H4 (cell line): ENCODE measurements at places on chromosomes 13 and 19. TPM values are rescaled to one million over a fixed set of nuclear protein-coding genes. Genes with fewer than 3 reads are reported as not detected.

DNA sequence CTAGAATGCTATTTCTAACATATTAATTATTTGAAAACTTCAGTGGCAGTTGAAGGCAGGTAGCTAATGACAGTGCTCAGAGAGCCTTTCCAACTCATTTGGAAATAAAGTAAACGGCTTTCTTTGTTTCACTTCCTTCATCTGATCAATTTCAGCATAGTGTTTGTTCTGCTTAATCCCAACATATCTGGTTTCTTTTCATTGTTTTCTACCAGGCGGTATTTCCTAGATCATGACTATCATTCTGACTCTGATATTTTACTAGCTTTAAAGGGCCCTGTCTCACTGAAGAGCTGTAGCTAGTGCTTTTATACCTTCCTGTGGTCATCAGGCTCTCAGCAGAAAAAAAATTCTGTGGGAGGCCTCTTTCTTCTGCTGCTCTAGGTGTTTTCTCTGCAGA, 178.6 kb downstream of the RBM26 start:
- DNase-seq = no peak

DNA sequence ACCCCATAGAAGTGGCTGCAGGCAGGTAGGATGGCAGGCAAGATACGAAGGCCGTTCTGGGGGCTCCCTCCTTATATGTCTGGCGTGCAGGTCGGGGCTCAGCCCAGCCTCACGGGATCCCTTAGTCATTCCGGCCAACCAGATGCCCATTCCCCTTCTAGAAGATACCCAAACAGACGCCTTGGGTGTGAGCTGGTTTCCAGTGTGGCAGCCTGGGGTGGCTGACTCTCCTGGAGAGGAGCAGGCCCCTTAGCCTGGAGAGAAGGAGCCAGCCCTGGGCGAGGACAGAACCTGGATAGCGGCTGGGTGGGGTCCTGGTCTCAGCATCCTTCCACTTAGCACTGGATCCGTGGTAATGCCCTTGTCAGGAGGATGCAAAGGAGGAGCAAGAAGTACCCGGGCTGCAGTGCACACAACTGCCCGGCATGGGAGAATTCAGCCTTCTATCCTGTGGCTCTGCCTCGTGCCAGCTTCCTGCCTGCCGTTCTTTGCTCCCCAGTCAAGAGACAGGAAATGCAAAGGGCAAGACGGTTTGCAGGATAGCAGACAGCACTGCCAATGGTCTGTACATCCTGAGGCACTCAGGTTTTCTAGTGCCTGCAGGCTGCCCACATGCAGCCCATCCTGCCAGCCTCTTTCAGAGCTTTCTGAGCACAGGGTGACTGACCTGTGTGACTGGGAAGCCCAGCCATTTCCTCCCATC, 56.7 kb upstream of the WASF3 start:
- DNase-seq = no peak

DNA sequence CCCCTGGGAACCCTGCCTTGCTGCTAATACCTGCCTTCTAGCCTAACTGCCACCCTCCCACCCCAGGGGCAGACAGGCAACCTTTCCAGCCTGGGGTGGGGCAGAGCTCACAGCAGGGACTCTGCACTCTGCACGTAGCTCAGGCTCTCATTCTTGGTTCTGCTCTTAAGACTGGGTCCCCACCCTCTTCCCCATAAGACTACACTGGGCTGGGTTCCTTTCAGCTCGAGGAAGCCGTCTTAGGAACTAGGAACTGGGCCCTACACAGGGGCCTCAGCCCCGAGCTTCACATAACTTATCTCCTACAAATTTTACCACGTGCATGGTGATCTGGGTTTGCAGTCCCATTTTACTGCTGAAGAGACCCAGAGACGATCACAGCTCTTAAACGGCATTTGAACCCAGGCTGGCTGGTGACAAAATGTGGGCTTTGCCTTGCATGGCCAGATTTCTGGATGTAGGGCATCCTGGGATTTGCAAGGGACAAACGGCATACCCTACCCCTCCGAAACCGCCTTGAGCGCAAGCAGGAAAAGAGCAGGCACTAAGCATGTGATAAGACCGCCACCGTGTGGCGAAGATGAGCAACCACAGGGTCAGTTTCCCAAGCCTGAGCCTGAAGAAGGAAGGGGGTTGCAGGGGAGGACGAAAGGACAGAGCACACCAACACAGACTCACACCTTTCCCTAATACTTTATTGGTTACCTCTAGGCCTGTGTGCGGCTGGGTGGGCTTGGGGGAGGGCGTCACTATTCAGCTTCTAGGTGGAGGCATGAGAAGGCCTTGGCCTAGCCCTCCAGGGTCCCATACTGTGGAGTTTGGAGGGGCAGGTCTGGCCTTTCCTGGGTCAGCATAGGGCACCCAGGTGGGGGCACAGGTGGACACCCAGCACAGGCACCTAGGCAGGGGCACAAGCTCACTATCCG, 5.1 kb downstream of the JUNB start:
- peak; percentile 80 for DNase-seq

GRCh38 chr19:13172346-13173138, 22.3 kb downstream of the IER2 start:
- DNase-seq = peak; percentile 90

DNA sequence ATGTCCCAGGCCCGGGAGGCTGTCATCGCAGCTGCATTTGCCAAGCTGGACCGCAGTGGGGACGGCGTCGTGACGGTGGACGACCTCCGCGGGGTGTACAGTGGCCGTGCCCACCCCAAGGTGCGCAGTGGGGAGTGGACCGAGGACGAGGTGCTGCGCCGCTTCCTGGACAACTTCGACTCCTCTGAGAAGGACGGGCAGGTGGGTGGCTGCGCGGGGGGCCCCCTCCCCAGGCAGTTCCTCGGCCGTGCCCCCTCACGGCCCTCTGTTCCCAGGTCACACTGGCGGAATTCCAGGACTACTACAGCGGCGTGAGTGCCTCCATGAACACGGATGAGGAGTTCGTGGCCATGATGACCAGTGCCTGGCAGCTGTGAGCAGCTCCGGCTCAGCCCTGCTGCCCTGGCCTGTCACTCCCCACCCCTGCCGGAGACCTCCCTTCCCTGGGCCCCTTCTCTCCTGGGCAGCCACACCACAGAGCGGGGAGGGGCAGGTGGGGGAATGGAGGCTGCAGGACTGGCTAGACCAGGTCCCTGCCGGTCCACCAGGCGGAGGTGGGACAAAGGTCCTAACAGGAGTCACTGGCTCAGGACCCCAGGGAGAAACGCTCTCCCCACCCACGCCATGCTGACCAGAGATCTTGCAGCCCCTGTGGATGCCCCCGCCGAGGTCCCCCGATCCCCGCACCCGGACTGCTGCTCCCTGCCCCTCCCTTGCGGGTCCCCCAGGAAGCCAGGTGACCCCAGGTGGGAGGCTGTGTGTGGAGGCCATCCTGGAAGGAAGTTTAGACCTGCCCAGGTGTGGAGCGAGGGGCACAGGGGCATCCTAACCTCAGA, 1.1 kb downstream of the CAPS start:
- no peak for DNase-seq

GRCh38 chr19:15702534-15702930, 25.3 kb upstream of the OR10H2 start:
- DNase-seq = peak; percentile 94

DNA sequence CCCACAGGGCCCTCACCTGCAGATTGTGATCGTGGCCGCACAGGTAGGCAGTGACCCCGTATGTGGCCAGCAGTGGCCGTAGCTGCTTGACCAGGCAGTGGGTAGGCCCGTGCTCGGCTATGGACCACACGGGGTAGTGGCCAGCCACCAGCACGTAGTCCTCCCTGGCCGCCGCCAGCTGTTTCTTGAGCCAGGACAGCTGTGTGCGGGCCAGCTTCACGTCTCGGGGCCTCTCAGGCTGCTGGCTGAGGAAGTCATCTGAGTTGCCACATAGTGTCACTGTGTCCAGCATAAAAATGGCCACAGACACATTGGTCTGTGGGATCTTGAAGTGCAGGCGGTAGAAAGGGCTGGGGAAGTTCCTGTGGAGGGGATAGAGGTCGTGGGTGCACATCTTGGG, 1.2 kb downstream of the ACP5 start:
- DNase-seq = no peak

- no peak for DNase-seq
Measured at GRCh38 chr13:83386609-83387008, 495.7 kb downstream of the SLITRK1 start.

DNA sequence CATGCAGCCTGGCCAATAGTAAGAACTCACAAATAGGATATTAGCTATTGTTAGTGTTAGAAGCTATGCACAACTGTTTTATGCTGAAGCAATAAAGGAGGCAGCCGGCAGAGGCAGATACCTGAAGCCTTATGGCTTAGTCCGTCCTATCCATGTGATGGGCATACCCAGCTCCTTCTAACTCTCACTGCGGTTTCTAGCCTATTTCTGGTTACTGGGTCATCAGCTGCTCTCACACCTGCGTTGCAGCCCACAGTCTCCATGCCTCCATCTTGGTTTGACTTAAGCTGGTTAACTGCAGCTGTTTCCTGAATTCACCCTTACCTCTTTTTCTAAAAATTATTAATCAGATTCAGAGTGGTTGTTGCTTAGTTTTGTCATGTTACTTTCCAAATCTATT, 40.5 kb upstream of the CNMD start:
- DNase-seq = no peak

- no peak for DNase-seq
Measured at GRCh38 chr19:16234552-16235445, 37.1 kb downstream of the AP1M1 start.

GRCh38 chr19:42961119-42961518, 24.1 kb upstream of the PSG7 start:
- no peak for DNase-seq

DNA sequence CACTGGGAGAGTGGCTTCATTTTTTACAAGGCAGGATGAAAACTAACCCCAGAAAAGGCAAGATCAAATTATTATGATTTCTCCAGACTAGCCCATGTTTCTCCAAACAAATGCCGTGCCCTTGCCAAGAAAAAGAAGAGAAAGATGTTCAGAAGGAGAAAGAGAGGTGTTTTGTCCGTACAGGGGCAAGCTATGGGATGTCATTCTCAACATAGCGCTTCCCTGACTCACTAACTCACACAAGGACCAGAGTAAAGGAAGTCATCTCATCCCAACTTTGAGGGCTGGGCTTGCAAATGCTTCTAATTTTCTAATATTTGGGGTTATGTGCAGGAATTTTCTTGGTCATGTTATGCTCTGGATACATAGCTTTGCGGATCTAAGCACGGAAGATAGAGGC, 224.2 kb upstream of the MAB21L1 start:
- no peak for DNase-seq

- DNase-seq = no peak
Measured at GRCh38 chr19:31938675-31939074, 406.7 kb upstream of the ZNF507 start.

DNA sequence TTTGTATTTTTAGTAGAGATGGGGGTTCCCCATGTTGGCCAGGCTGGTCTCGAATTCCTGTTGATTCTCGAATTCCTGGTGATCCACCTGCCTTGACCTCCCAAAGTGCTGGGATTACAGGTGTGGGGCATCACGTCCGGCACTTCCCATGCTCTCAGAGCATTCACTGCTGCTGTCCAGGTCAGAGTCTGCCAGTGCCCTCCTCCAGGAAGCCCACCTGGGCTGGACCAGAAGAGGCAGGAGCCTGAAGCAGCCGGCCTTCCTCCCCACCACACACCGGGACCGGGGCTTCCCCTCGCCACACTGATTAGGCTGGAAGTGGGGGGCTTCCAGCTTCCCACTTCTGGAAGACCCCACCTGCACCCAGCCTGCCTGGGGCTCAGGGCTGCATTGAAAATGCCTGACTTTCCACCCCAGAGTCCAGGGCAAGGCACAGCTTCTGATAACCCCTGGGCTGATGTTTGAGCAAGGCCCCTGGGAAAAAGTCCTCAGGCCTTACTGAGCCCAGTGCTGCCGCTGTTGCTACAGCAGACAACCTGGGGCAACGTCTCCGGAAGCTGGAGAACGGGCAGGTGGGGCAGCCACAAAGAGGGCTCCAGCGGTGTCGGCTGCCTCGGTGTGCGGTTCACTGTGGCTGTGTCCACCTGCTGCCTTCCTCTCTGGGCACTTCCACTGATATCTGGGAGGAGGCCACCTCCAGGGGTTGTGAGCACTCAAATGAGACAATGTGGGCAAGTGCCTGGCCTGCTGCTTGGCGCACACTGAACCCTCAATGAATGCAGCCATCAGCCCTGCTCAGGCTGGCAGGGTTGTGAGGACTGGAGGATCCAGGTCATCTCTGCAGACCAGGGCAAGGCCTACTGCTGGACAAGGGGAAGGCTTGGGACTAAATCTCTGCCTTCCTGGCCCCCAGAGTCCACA, 22.6 kb downstream of the CEBPA start:
- DNase-seq = no peak

- DNase-seq = peak; percentile 79
Measured at GRCh38 chr19:55173714-55174409, 6.2 kb downstream of the SYT5 start.

- DNase-seq = no peak
Measured at GRCh38 chr19:11164296-11164695, 8.7 kb upstream of the SPC24 start.

GRCh38 chr13:43652760-43653159, 134.0 kb downstream of the ENOX1 start:
- DNase-seq = no peak

GRCh38 chr19:57708641-57709361, at the start of gene ZNF154:
TSS of gene ZNF154 (minus strand) at chr19:57709204. CDS start at chr19:57708971, 233 bp downstream.
- no peak for DNase-seq

DNA sequence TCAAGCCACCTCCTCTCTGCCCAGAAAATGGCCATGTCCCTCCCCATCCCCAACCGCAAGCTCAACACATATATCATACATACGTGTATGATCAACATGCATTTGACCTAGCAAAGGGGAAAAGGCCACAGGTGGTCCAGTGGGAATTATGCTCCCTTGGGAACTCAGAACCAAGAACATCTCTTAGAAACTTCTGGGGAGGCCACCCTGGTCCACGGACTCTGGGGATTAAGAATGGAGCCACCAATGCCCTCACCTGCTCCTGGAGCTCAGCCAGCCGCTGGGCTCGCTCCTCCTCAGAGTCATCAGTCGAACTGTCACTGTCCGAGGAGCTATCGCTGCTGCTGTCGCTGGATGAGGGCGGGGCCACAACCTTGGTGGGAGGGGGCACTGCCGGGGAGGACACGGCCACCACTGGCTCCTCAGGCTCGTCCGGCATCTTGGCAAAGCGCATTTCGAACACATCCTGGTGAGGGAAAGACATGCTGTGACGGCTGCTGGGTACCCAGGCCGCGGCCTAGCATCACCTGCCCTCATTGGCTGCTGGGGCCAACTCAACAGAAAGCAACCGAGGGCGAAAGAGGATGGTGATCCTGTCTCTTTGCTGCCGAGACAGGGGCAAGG, 24.6 kb upstream of the EPHX3 start:
- DNase-seq = no peak

Gene PROZ
- total RNA-seq = not detected in 2 replicates

Gene ZIM2
- total RNA-seq = 0.14 and 0.31 TPM in 2 replicates

Gene N4BP2L1
- total RNA-seq = 0.15 TPM in 1 of 2 replicates, not detected in the other

Gene SMIM44
- not detected in 2 replicates for total RNA-seq

Gene ODAD3
- 0.99 and 1.7 TPM in 2 replicates for total RNA-seq

Gene ELSPBP1
- total RNA-seq = 0.08 and 0.68 TPM in 2 replicates

Gene KLF16
- total RNA-seq = 1.8 and 4.6 TPM in 2 replicates

Gene FLT1
- 0.25 and 0.43 TPM in 2 replicates for total RNA-seq

Gene KCNN4
- 1.2 and 3.1 TPM in 2 replicates for total RNA-seq

Gene PLIN4
- total RNA-seq = 0.75 and 1.4 TPM in 2 replicates

Gene ZNF888
- 7.3 and 7.6 TPM in 2 replicates for total RNA-seq

Gene PGPEP1
- total RNA-seq = 2.9 and 12.1 TPM in 2 replicates

Gene IFT88
- total RNA-seq = 7.3 and 8.7 TPM in 2 replicates

Gene SIX5
- total RNA-seq = 2.9 and 3.2 TPM in 2 replicates

Gene C19orf67
- not detected in 2 replicates for total RNA-seq
